ENCODE measurements at places on chromosomes 5 and 9.

- DNase-seq, result no peak
Observed at GRCh38 chr5:132455614-132456115, 34.9 kb downstream of the IRF1 start.

DNA sequence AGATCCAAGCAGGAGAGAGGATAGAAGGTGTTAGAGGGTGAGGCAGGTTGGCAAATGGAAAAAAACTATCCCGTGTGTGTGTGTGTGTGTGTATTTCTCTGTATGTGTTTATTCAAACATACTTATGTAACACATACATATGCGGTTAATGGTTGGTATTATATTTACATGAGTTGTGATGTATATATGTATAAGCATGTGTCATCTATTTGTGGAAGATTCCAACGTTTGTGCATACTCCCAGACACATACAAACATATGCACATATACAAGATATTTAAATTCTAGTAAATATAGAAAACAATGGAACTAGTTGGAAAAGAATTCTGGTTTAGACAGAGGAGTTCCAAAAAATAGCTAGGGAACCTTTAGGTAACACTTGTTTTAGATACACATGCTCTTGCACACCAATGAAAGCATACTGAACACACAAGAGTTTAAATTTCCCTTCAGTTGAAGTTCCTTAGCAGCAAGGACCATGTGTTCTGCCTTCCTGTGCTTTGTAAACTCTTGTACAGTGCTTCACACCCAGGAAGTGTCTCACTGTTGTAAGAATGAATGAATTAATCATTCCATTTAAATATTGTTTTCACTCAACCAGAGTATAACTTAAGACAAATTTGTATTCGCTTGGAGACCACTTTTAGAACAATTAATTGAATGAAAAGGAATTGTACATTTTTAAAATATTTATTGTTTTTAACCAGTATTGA, 257.8 kb downstream of the FER start:
- no peak for DNase-seq

GRCh38 chr9:85726737-85727136, 15.0 kb downstream of the AGTPBP1 start:
- no peak for DNase-seq

DNA sequence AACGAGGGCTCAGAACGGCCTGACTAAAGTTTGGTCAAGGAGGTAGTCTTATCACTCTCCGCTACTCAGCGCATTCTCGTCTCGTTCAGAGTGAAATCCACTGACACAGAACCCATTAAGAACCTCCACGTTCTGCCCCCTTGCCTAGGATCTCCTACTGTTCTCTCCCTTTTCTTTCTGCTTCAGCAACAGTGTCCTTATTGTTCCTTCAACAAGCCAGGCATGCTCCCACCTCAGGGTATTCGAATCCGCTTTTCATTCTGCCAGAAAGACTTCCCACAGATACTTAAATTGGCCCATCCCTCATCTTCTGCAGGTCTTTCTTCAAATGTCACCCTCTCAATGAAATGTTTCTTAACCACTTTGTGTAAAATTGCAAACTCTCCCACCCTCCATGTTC, 4.3 kb upstream of the ZNF354C start:
- no peak for DNase-seq

DNA sequence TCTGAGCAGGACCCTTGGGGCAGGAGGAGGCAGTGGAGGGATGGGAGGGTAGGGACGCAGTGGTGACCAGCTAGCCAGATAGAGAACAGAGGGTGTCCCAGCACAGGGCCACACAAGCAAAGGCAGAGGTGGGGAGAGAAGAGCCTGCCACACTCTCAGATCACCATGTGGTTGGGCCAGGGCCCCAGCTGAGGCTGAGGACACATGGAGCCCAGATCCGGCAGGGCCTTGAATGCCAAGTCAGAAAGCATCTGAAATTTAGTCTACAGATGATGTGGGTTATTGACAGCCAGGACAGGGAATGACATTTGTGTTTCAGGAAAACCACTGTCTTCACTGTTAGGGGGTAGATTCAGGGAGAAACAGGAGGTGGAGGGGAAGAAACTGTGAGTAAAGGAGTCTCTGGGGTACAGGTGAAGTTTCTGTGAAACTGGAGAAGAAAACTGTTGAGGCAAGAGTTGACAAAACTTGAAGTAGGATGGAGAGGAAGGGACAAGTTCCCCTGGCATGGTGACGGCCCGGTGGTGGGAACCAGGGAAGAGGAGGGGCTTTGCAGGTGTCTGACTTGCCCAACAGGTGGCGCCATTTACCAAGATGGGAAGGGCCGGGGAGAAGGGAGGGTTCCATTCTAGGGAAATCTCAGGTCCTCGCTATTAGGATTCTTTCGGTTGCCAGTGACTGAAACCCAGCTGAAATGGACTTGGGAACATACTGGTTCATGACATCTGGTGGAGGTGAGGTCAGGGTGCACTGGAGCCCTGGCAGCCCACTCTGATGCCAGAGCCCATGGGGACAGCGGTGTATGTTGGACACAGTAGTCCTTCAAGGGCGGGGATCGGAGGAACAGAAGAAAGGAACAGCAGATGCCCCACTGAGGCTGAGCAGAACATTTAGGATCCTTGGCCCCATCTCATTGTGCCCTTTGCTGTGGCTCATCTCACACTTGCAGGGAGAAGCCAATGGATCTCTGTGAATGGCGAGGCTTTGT, 100.1 kb downstream of the KCNIP1 start:
- peak; percentile 67 for DNase-seq

- DNase-seq, result no peak
Observed at GRCh38 chr5:172815631-172816030, 18.4 kb upstream of the ERGIC1 start.

DNA sequence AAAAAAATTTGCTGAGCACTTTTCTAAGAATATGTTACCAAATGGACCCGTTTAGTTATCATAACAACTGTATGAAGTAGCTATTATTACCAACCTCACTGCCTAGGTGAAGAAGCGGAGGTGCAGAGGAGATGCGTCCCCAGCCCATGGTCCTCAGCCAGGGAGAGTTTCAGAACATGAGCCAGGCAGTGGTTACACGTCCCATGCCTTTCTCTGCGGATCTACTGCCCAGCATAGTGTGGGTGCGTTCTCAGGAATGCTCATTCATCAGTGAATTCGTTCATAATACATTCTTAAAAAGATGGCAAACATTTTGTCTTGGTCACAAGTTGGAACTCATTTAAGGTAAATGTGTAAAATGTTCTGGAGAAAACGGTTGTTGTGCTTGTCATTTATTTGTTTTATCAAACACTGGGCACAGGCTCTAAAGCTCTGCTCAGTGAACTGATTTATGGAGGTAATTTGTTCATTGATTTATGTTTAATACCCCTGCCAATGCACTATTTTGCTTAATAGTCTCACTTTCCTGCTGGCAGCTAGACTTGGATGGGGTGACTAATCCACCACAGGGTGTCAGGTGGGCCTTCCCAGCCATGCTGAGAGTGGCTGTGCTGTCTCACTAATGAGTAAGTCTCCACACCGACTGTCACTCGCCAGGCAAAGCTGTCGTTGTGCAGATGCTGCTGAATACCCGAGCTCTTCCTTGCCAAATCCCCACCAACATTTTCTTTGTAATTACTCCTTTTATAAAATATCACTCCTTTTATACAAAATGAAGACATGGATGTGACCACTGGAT, 248.8 kb downstream of the TENT4A start:
- DNase-seq, result peak; percentile 2

- no peak for DNase-seq
Observed at GRCh38 chr9:134723037-134723436, 81.4 kb downstream of the COL5A1 start.

- no peak for DNase-seq
Observed at GRCh38 chr5:6319116-6319515, 59.2 kb downstream of the MED10 start.

DNA sequence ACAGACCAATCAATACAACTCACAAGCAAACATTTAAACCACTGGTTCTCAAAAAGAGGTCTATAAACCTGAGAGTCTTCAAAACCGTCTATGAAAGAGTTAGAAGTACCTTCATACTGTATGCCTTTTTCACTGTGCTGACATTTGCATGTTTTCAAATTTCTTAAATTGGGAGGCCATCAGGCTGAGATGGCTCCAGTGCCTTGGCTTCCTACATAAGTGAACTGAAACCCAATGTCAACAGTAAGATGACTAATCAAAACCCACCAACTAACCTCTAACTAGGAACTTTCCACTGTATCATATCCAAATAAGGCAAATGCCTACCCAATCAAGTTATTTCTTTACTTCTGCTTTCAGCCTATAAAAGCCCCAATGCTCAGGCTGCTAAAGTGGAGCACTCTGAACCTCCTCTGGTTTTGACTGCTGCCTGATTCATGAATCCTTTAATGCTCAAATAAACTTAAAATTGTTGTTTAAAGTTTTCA, 35.1 kb downstream of the FAM13B start:
- peak; percentile 21 for DNase-seq

DNA sequence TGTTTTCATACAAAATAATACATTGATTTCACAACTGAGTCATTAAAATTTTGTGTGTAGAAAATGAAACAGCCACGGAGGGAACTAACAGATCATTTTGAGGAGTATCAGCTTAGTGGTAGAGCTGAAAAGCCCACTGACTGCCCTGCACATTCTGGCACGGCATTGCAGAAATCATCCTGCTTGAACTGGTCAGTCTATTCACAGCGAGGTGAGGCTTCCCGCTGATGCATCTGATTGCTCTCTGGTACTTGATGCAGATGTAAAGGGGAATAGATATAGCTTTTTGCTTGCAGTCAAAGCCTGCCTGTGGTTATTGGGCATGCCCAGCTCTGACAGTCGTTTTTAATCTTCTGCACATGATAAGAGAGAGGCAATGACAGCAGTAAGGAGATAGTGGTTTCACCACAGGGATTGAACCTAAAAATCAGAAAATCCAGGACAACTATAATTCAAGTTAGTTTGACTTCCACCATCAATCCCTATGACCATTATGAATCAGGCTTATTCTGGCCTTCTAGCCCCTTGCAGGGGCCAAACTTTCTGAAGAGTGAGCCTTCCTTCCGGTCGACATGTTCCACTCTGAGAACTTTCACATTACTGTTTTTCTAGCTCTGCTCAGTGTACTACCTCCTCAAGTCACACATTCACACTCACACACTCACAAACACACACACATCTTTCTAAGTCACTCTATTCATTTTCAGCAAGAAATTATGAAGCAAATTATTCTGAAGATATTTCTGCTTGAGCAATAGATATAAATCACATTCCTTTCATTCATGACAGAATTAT, 782.8 kb upstream of the NUDT12 start:
- DNase-seq, result peak; percentile 33

- no peak for DNase-seq
Observed at GRCh38 chr9:98280574-98280973, 25.1 kb upstream of the TBC1D2 start.

DNA sequence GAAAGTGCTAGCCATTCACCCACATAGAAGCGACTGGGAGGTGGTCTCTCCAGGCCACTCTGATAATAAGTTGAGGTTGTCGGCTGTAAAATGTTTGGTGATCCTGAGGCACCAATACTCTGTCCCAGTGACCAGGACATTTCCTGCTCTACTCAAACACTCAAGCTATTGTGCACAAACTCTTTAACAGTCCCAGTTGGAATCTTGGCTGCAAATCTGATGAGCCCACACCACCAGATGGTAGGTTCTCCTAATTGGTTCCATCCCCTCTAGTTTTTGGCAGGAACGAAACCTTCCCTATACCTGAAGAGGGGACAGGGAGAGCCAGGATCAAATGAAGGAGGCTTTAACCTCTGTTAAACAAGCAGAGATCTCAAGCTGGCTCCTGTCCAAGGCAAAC, 14.3 kb downstream of the GRIA1 start:
- no peak for DNase-seq

GRCh38 chr9:92501671-92502393, 19.5 kb upstream of the ASPN start:
- DNase-seq, result no peak

GRCh38 chr5:138148811-138149210, 9.6 kb upstream of the NME5 start:
- peak; percentile 38 for DNase-seq

- DNase-seq, result peak; percentile 88
Observed at GRCh38 chr5:113081881-113082546, 105.4 kb downstream of the DCP2 start.

DNA sequence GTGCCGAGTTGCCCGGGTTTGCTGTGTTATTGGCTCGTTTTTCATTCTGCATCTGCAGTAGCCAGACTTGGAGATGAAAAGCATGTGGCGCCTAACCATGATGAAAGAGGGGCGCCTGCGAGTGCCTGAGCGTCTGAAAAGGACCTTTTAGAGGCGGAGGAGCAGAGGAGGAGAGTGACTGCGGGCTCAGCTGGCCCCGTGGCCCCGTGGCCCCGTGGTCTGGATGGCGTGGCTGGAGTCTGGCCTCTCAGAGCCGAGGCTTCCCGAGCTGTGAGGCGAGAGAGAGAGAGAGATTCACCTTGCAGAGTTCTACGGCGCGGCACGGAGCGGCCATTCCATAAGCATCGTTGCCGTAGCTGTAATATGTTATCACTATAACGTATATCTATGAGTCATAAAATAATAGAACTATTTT, 55.3 kb upstream of the RNU6ATAC start:
- no peak for DNase-seq

GRCh38 chr5:60207040-60207439, 313.5 kb upstream of the PDE4D start:
- DNase-seq, result no peak

GRCh38 chr9:726005-726404, 115.5 kb upstream of the DMRT1 start:
- no peak for DNase-seq

DNA sequence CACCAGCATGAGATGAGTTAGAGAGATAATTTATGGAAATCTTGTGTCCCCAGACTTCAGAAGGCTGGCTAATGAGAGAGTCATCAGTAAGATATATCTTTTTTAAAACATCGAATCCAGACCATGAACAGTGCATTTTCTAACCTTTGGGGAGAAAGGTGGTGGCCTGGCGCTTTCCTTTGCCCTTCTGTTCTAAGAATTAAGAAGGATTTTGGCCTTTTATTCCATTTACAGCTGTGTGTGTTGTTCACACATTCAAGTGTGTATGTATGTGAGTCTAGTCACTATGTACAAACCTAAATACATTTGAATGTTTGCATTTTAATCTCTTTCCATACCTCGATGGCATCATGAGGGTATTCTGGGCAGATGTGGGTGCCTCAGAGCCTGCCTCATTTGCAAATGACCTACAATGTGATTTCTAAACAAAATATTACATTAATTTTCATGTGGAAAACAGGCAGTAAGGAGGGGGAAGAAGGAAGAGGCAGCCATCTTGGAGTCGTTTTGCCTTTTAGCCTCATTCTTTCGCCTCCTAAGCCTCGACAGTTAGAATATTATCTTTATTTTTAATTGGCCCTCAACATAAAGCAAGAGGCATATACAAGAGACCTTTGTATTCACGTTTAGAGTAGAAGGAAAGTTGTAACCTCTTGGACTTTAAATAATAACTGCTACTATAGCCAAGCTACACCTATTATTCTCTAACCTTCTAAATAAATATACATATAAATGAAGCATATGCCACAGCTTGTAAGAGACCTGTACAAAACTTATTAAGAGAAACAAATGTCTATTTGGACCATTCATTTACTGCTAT, 125.3 kb upstream of the TMEM161B start:
- peak; percentile 55 for DNase-seq
